ENCODE measurements at places on chromosomes 1 and 21. TPM values are rescaled to one million over a fixed set of nuclear protein-coding genes. Genes with fewer than 3 reads are reported as not detected.

The NBPF4 gene
- polyA plus RNA-seq, result 0.25 TPM

The MIXL1 gene
- polyA plus RNA-seq, result 0.92 TPM

The FAAH gene
- 34.3 TPM for polyA plus RNA-seq

The HCRTR1 gene
- 4.2 TPM for polyA plus RNA-seq

The BARHL2 gene
- polyA plus RNA-seq, result 3.7 TPM

The HJV gene
- polyA plus RNA-seq, result 0.44 TPM

The HOOK1 gene
- polyA plus RNA-seq, result 8.7 TPM

The CHI3L2 gene
- 0.47 TPM for polyA plus RNA-seq

The GCSAML gene
- polyA plus RNA-seq, result 0.82 TPM

The GUCA2A gene
- polyA plus RNA-seq, result not detected
